MG63 (cell line): ENCODE measurements at places on chromosomes 3 and 15. TPM values are rescaled to one million over a fixed set of nuclear protein-coding genes. Genes with fewer than 3 reads are reported as not detected.

- DNase-seq, result no peak
Measured at GRCh38 chr3:133600572-133601081, 27.1 kb downstream of the CDV3 start.

DNA sequence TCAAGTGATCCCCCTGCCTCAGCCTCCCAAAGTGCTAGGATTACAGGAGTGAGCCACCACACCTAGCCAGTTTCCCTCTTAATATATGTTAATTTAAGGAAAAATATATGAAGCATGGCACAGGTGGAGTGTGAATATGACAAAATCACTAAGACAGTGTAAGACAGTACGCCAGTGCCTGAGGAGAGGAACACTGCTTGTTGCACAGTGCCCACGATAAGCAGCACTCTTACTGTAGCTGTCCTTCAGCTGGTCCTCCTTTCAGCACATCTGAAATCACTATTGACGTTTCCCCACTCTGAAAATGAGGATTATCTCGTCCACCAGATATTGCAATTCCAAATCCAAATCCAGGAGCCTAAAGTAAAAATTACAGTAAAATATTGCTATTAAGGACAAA, 49.3 kb downstream of the TJP1 start:
- DNase-seq, result no peak

GRCh38 chr3:159669766-159670165, 318.9 kb upstream of the IL12A start:
- DNase-seq, result no peak

DNA sequence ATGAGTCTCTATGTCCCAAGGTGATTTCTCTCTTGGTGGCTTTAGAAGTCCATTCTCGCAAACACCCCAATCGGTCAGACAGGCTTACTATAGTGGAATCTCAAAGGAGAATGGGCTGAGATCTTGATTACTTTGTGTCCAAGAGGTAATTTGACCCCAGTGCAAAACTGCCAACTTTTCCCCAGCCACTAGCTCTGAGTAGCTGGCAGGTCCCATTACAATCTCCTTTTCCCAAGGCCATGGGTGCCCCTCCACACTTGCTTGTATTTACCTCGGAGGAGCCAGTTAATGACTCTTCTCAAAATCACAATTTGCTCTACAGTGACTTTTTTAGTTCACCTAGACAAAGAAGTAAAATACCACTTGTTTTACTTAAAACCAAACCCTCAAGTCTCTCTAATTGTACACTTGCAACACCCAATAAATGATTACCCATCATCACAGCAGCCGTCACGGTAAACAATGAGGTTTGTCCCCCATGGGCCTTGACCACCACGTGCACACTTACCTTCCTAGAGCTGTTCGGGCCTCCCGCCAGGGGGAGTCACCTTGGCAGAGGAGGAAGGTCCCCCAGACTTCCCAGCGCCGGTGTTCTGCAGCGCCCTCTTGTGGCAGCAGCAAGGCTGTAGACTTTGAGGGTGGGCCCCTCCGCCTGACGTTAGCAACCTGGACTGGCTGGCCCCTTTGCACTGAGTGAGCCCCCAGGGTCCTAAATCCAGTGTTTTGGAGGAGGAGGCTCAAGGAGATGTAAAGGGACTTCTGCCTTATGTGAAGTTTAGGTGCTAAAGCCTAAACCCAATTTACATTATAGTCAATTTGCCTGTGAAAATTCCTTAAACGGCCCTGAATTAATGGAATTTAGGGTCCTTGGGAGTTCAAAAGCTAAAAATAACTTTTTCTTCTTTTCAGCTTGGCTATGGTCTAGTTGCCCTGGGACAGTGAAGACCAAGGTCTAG, 18.7 kb upstream of the HDAC11 start:
- DNase-seq, result no peak

DNA sequence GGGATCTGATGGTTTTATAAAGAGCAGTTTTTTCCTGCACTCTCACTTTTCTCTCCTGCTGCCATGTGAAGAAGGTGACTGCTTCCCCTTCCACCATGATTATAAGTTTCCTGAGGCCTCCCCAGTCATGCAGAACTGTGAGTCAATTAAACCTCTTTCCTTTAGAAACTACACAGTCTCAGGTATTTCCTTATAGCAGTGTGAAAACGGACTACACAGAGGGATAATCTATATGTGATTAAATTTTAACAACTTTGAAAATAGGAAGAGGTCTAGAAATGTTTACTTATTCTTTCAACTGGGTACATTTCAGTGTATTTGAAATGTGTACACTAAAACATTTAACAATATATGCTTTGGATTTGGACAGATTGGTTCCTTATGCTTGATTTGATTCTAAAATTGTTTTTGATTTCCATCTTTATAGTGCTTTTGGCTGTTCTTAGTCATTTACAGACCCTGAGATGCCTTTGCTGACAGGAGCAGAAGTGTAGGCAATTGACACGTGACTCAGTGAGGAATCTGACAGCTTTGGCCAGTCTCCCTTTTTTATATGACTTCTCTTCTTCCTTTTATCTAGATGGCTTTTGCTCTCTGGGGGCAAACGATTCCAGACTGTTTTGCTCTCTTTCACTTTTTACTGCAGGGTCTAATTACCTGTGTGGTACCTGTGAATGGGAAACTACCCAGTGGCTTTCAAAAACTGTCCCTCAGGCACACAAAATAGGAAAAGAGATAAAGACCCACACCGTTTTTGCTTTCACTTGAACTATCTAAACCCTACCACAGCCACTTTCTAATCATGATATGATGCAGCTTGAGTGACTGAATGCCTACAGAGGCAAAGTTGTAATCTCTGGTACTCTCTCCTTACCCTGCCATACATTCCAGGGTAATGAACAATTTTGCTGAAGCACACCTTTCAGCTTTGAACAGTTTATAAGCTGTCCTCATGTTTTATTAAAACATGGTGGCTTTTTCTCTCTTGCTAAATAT, 422.6 kb downstream of the ROBO1 start:
- DNase-seq, result no peak

- DNase-seq, result no peak
Measured at GRCh38 chr15:53470743-53471142, 288.7 kb downstream of the WDR72 start.

DNA sequence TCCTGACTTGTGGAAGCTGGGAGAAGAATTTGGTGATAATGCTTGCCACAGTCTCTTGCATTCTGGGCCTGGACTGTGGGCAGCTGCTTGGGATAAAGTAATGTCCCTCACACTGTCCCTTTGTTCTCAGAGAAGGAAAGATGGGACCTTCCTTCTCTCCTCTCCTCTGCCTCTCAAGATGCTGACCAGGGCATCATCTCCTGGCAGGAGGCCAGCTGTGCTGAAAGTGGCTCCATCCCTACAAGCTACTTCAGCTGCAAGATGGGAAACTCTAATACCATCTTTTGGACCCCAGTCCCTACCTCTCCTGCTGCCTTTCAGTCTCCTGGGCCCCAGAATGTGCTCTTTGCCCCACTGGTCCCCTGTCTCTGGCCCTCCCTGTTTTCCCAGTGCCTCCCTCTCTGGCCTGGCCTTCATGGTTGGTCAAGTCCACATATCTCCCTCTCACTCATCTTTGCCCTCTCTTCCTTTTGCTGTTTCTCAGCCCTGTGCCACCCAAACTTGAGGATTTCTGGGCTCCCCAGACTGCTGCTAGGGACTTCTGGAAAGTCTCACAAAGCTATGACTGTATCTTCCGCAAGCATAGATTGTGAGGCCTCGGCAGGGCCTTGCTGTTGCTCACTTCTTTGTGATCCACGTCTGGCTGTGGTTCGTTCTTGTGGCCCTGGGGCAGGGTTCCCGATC, 7.1 kb upstream of the SLC6A20 start:
- DNase-seq, result no peak

GRCh38 chr3:54670201-54671000, 257.5 kb downstream of the LRTM1 start:
- no peak for DNase-seq

DNA sequence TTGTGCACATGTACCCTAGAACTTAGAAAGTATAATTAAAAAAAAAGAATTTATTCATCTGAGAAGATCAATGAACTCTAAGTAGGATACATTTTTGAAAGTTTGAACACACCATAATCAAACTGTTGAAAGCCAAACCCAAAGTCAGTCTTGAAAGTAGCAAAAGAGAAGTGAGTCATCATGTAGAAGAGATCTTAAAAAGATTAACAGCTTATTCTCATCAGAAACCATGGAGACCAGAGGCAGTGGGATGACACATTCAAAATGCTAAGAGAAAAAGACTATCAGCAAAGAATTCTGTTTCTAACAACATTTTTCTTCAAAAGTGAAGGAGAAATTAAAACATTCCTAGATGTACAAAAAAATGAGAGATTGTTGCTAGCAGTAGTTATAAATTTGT, 60.7 kb downstream of the TIMP4 start:
- DNase-seq, result no peak

GRCh38 chr15:58544756-58545155, 113.0 kb downstream of the LIPC start:
- DNase-seq, result no peak

GRCh38 chr3:171620825-171621434, 160.7 kb upstream of the TNIK start:
- DNase-seq, result no peak

GRCh38 chr15:38324939-38325647, 72.5 kb downstream of the SPRED1 start:
- no peak for DNase-seq

DNA sequence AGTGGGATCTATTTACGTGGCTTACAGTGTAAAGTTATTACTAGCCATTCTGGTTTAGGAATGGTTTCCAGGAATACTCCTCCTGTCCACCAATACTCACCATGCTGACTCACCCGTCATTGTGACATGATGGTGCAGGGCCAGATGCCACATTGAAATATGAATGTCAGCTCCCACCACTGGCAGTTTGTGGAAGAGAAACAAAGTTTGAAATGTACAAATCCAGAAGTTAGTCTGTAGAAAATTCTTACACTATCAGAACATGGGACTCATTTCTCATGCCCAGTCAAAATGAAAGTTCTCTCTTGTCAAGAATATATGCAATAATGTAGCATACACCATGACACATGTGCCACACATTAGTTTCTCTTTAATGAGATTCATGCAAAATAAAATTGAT, 14.4 kb upstream of the TSPAN3 start:
- peak; percentile 58 for DNase-seq

- no peak for DNase-seq
Measured at GRCh38 chr15:72451224-72451623, 22.9 kb upstream of the ARIH1 start.

HYKK gene
- 3.8 and 13.8 TPM in 2 replicates for total RNA-seq

STRA6 gene
- total RNA-seq, result 1.4 and 1.9 TPM in 2 replicates

CCDC66 gene
- total RNA-seq, result 6.8 and 14.4 TPM in 2 replicates

GPR27 gene
- total RNA-seq, result 7.0 and 8.5 TPM in 2 replicates

GOLGA8T gene
- not detected in 2 replicates for total RNA-seq

TLNRD1 gene
- total RNA-seq, result 8.4 and 13.9 TPM in 2 replicates

SH3GL3 gene
- total RNA-seq, result 0.15 and 2.4 TPM in 2 replicates

IQCF5 gene
- total RNA-seq, result not detected in 2 replicates

RNU6-1 gene
- not detected in 2 replicates for total RNA-seq

BNC1 gene
- total RNA-seq, result 23.5 and 28.6 TPM in 2 replicates

PML gene
- 19.5 and 39.8 TPM in 2 replicates for total RNA-seq

BFSP2 gene
- not detected in 2 replicates for total RNA-seq

PRSS50 gene
- total RNA-seq, result not detected in 2 replicates
